HL-60 (cell line): ENCODE measurements at places on chromosomes 6 and 20.

- no peak for DNase-seq
Observed at GRCh38 chr6:43120944-43121913, 45.1 kb downstream of the PTK7 start.

- no peak for DNase-seq
Observed at GRCh38 chr20:53748821-53749421, 155.3 kb upstream of the ZNF217 start.

- DNase-seq: no peak
Observed at GRCh38 chr6:36609582-36609981, 15.4 kb downstream of the SRSF3 start.

DNA sequence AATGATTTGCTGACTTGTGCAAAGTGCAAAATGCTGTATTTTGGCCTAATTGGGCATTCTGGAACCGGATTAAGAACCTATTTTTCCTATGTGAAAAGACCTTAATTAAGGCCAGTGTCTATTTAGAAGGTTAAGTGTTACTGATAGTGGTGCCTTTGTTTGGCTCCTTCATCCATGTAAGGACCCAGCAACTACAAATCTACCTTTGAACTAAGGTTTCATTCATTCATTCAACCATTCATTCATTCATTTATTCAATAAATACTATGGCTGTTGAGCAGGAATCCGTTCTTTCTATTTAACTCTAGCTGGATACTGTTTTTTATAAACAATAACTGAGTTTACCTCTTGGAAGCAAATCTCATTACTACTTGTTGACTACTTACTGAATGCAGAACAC, 33.6 kb downstream of the MAPK14 start:
- DNase-seq: no peak

DNA sequence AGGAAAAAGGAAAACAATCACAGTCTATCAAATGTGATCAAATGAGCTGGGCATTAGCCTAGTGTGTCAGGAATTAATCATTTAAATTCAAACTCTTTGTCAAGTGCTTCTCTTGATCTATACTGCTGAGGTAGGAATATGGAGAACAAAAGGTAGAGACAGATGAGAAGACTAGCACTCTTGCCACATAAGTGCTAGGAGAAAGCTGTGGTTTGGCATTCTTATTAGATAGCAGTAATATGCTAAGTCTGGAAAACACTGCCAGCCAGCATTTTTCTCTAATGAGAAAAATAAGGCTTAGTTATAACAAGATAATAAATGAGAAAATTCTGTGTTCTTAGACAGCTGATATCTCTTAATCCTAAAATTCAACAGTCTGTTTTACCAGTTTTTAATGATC, 38.9 kb downstream of the ORC3 start:
- no peak for DNase-seq

DNA sequence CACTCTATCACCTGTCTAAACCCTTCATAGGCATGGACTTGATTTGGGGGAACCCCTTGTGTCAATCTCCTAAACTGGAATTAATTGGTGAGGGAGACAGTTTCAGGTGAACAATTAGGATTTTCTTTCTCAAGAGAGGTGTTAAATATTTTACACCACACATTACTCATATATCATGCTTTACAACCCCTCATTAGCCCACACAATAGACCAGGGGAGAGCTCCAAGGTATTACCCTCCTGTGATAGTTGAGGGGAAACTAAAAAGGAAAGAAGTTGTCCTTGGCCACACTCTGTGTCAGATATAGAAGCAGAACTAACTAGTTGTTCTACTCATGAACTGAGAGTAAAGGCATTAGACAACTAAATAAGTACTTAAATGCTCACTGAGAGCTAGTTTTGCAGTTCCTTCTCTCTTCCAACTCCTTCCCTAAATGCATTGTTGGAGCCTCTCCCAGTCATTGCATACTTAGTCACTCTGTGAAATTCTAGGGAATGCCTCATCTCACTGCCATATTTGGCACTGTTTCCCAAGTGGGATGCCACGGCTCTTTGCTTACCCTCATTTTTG, 183.7 kb upstream of the CEP162 start:
- no peak for DNase-seq

DNA sequence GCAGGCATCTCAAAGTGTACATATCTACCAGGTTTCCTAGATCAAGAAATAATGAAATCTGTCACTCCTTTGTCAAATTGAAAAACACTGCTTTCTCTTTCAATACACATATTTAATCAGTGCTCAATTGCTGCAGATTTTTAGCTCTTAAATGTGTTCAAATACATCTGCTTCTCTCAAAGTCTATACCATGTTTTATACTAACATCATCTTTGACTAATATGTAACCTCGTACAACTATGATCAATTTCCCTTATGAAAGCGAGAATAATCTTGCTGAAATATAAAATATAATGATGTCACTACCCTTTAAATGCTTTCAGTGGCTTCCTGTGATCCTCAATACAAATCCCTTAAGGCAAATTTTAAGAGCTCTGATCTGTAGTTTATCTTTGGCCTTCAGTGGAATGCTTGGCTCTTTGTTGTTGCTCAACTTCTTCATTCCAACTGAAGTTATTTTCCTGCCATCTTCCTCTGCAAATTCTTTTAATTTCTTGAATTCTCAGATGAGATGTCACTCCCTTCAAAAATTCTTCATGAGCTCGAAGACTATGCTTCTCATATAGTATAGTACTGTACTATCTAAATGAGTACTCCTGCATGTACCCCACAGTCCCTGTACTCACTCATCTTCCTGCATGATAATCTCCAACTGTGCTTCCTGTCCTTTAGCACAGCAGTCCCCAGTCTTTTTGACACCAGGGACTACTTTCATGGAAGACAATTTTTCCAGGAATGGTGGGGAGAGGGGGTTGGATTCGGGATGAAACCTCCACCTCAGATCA, 545.1 kb upstream of the GJE1 start:
- no peak for DNase-seq

- DNase-seq: no peak
Observed at GRCh38 chr6:24537082-24537699, 42.4 kb downstream of the ALDH5A1 start.

GRCh38 chr6:28161410-28162079, 19.9 kb downstream of the ZKSCAN8 start:
- DNase-seq: peak; percentile 92

- no peak for DNase-seq
Observed at GRCh38 chr6:97262676-97263075, 20.3 kb downstream of the MMS22L start.

DNA sequence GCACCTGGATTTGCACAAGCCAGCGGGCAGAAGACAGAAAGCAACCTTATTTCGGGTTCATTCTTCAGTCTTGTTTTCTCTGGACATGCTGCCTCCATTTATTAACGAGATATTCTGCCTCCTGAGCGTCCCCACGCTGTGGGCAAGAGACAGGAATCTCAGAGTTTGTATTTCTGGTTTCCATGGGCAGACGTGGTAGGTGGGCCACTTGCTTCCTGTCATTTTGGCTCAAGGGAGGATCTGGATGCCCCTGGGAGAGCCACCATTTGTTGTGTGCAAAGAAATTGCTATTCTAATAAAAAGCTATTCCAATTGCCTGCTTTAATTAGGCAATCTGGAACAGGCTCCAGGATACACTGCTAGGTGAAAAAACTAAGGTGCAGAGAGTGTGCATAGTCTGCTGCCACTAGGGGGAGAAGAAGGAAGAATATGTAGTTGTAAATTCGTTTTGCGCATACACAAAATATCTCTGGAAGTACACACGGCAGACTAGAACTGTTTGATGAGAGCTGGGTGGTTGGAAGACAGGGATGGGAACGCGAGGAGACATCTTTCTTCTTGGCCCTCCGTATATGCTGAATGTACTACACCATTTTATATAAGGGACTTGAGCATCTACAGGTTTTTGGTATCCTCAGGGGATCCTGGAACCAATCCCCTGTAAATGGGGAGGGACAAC, 30.1 kb upstream of the SLC16A10 start:
- DNase-seq: peak; percentile 4

GRCh38 chr6:56246541-56246880, 869 bp downstream of the COL21A1 start:
- no peak for DNase-seq

DNA sequence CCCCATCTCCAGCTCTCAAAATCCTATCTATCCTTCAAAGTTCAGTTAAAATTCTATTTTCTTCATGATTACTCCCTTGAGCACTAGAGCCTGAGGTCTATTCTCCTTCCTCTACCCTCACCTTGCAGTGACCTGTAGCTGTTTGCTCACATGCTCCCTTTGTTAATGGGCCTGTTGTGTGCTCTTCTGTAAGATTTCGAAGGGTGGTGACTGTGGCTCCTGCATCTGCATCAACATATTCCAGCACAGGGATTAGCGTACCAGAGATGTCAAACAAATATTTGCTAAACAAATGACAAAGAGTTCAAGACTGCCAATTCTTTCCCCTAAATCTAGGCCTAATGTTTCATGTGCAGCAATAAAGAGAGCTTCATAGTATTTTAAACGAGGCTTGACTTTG, 69.5 kb downstream of the ELOVL5 start:
- DNase-seq: no peak

DNA sequence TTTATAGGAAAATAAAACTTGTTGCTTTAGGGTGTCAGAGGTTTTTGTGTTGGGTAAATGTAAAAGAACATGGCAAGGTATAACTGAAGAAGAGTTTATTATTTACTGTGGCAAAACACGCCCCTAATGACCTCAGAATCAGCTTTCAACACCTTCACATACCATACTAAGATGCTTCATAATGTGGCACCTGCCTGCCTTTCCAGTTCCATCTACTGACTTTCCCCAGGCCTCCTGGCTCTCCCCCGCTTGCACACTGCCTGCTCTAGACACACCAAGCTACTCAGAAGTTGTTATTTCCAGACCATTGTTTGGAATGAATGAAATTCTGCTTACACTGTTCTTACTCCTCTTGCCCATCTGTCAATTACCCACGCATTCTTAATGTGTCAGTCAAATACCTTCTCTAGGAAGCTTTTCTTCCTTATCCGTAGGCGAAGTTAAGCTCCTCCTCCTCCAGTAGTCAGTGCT, 1.8 kb downstream of the TIAM2 start:
- no peak for DNase-seq

DNA sequence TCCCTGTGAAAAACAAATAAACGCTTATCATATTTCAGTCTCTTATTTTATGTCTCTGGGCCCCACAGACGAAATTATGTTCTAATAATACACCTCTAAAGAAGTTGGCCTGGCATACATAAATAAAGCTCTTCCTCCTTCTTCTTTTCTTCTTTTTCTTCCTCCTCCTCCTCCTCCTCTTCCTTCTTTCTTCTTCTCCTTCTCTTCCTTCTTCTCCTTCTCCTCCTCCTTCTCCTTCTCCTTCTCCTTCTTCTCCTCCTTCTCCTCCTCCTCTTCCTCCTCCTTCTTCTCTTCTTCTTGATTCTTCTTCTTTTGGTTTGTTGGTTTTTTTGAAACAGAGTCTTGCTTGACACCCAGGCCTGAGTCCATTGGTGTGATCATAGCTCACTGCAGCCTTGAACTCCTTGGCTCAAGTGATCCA, 41.8 kb upstream of the PTPN1 start:
- DNase-seq: no peak

DNA sequence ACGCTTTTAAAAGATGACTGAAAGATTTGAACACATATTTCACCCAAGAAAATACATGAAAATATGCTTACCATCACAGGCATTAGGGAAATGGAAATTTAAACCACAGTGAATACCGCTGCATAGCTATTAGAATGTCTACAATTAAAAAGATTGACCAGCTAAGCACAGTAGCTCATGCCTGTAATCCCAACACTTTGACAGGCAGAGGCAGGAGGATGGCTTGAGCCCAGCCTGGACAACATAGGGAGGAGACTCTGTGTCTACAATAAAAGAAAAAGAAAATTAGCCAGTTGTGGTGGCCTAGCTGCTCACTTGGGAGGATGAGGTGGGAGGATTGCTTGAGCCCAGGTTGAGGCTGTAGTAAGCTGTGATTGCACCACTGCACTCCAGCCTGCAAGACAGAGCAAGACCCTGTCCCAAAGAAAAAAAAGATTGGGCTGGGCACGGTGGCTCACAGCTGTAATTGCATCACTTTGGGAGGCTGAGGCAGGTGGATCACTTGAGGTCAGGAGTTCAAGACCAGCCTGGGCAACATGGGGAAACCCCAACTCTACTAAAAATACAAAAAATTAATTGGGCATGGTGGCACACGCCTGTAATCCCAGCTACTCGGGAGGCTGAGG, 163.7 kb upstream of the AKAP12 start:
- DNase-seq: no peak

DNA sequence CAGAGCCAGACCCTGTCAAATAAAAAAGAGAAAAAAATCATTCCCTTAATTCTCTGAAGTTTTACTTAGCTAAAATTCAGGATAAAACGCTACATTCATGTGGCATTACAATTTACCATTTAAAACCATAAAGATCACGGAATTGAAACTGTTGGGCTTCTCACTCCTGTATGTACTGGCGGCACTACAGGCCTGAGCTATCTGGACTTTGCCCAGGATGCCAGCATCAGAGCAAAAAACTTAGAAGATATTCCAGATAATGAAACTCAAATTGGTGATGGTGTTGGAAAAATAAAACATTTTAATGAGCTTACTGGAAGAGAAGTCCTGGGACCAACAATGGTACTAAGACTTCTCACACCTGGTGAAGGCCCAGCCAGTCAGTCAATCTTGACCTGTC, 14.2 kb downstream of the EPM2A start:
- DNase-seq: no peak

DNA sequence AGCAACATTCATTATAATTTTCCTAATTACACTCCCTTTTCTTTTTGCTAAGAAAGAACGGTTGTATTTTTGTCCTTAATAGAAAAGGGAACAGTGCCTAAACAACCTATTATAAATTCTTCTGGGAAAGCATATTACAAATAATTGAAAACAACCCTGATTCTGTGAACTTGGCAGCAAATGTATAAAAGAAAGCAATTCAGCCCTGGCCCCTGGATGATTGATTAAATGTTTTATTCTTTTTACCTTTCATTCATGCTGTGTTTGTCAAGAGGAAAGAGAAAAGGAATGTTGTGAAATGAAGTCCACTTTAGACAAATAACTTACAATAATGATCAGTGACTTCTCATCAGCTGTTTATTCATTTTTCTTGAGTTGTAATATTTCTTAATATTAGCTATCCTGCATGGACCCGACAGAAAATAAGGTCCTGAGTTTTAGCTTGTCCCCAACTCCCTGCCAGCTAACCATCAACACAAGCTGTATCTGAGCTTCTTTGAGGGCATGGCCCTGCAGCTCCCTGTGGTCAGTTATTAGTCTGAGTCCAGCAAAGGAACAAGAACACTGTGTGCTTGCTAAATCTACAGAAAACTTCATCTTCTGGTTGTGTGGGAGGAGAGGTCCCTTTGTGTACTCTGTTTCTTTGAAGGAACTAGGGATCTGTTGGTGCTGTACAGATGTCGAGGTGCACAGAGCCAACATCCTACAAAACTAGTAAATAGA, 248.2 kb downstream of the LAMA2 start:
- no peak for DNase-seq

GRCh38 chr6:53761036-53761435, 33.8 kb upstream of the LRRC1 start:
- DNase-seq: no peak

- no peak for DNase-seq
Observed at GRCh38 chr20:50286174-50286511, 95.5 kb downstream of the CEBPB start.

- DNase-seq: no peak
Observed at GRCh38 chr20:45372241-45372640, 5.9 kb downstream of the TP53TG5 start.

- no peak for DNase-seq
Observed at GRCh38 chr6:125142618-125143017, 11.0 kb upstream of the TPD52L1 start.
